ENCODE measurements at places on chromosomes 7 and 10.

DNA sequence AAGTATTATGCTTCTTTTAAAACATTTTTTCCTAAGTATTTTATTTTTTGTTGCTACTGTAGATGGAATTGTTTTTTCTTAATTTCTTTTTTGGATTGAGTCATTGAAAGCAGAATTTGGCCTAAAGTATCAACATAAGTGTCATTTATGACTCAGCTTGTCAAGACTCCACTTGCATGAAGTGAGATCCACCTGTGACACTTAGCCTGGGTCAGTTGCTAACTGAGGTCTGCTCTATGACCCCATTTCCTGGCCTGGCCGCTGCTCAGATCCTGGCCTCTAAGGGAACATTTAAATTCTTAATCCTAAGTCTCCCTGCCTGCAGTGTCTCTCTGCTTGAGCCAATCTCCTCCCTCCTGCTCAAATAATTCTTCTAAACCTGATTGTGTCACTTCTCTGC is 35.5 kb downstream of the TMEM270 start:
- DNase-seq = no peak

DNA sequence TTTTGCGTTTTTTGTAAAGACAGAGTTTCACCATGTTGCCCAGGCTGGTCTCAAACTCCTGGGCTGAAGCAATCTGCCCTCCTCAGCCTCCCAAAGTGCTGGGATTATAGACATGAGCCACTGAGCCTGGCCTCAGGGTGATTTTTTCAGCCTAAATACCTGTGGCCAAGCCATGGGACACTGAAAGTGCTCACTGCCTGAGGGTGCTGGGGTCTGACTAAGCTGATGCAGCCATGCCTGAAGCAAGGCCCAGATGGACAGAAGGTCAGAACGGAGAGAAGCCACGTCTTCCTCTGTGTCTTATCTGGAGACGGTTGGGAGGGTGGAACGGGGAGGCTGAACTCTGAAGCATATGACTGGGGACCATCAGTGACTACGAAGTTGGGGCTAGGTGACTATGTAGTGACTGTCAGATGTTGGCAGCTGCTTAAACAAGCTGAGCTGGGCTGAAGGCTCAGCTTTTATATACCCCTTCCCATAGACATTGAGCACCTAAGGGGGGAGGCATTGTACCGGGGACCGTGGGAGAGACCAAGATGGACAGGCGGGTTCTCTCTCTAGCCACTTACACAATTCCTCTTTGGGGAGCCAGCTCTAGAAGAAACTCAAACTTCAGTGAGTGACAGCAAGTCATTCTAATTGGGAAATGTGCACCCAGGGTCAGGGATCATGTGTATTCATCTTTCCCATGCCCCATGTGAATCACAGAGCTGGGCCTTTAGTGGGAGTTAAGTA is 73.3 kb upstream of the HABP2 start:
- no peak for DNase-seq

DNA sequence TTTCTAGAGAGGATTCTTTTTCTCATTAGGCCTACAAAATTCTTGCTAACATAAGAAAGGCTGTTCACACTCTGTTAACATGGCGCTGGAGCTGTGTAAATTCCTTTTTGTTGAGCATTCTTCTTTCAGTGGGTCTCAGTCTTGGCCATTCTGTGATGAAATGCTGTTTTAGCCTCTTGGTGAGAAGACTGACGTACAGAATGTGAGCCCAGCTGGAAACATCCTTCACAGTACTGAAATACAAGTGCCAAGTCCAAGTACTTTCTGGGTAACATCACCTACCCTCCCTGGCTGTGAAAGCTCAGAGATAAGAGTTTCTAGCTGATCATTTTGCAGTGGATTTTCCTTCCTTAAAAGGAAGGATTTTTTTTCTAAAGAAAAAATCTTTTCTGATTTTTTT is 231.8 kb downstream of the AHR start:
- peak; percentile 88 for DNase-seq

DNA sequence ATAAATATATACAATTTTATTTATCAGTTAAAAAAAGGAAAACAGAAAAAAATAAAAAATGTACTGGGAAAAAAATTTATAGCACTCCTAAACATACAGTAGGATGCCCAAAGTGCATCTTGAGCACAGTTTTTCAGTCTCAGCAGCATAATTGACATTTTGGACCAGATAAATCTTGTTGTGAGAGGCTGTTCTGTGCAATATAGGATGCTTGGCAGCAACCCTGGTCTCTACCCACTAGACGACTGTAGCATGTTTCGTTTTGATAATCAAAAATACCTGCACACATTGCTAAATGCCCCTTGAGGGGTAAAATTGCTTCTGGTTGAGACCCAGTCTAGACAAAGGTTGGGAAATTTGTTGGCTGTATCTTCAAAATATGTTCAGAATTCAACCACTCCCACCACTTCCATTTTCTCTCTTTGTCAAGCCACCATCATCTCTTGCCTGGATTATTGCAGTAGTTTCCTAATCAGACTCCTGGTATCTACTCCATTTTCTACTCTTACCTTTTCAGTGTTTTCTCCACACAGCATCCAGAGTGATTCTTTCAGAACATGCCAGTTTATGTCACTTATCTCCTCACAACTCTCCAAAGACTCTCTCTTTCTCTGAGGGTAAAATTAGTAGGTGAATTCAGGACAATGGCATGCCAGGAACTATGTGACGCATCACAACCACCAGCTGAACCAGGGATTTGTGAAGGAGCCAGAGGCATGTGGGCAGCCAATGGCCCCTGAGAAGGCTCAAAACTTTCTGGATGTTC is 91.4 kb downstream of the GPR85 start:
- peak; percentile 43 for DNase-seq

- DNase-seq = peak; percentile 15
These were observed 134.1 kb upstream of the GDF10 start for GRCh38 chr10:47165711-47166404.

- DNase-seq = no peak
These were observed 106.3 kb upstream of the AKR1E2 start for GRCh38 chr10:4719671-4720070.

DNA sequence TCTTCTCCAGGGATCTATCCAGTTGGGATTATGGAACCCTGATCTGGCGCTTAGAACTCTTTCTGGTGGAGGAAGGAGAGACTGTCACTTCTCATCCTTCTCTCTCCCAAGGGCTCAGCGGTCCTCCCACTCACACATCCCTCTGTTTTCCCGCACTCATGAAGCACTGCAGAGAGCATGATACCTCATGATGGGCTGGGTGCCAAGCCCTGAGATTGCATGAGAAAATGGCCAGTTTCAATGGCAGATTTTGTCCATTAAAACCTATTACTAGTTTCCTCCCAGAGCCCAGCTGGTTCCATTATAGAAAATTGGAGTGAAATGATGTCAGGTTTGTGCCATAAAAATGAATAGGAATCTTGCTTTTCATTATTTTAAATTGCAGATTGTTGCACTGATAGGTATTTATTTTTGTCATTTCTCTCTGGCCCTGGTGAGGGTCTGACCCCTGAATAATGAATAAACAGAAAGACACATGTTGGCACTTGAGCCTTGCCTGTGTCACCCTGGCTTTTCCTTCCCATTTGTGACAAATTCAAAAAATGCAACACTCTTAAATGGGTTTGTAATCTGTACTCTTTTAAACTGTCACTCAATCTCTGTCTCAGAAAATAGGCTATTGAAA is 1151.1 kb downstream of the TYW1 start:
- no peak for DNase-seq

DNA sequence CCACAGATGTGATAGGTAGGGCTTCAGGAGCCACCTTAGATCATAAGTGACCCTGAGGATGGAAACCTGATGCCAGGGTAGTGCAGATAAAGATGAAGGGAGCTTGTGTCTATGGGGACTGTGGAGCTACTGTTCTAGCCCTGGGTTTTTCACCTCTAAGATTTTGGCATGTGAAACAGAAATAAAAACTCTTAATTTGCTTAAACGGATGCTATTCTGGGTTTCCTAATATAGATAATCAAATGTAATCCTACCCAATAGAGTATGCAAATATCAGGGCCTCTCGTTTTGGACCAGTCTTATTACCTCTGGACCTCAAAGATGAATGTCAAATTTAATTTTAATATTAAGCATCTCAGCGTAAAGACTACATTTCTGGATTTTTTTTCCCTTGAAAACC is 49.3 kb downstream of the ABCB4 start:
- DNase-seq = no peak

GRCh38 chr10:119290301-119291048 is 83.1 kb downstream of the GRK5 start:
- DNase-seq = no peak

- no peak for DNase-seq
These were observed 145.2 kb downstream of the PKD1L1 start for GRCh38 chr7:47803025-47803424.

DNA sequence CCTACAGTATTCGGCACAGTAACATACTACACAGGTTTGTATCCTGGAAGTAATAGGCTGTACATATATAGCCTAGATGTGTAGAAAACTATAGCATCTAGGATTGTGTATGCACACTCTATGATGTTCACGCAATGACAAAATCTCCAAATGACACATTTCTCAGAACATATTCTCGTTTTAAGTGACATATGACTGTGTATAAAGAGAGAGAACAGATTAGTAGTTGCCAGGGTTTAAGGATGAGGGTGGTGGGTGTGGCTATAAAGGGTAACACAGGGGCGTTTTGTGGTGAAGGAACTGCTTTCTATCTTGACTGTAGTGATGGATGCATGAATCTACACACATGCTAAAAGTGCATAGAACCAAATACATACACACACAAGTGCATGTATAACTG is 101.2 kb downstream of the ARL4A start:
- DNase-seq = no peak

All from skeletal muscle cell (primary cell).